ENCODE measurements at places on chromosomes 1 and 21. TPM values are rescaled to one million over a fixed set of nuclear protein-coding genes. Genes with fewer than 3 reads are reported as not detected.

- H3K27me3 ChIP-seq: peaks cover 7% of the 10 kb centered on the region
- no peaks in the 10 kb centered on the region for H3K4me1 ChIP-seq
- H3K4me3 ChIP-seq: no peak overlapping the region
- DNase-seq: no peak
- H3K27ac ChIP-seq: no peak overlapping the region
Observed at GRCh38 chr1:204885790-204886189, 15.1 kb downstream of the NFASC start.

- DNase-seq: no peak
- H3K4me1 ChIP-seq: peaks cover 6% of the 10 kb centered on the region
- H3K36me3 ChIP-seq: no peaks in the 10 kb centered on the region
- H3K27ac ChIP-seq: no peak overlapping the region
Observed at GRCh38 chr1:89990976-89991831, 3.7 kb upstream of the ZNF326 start.

DNA sequence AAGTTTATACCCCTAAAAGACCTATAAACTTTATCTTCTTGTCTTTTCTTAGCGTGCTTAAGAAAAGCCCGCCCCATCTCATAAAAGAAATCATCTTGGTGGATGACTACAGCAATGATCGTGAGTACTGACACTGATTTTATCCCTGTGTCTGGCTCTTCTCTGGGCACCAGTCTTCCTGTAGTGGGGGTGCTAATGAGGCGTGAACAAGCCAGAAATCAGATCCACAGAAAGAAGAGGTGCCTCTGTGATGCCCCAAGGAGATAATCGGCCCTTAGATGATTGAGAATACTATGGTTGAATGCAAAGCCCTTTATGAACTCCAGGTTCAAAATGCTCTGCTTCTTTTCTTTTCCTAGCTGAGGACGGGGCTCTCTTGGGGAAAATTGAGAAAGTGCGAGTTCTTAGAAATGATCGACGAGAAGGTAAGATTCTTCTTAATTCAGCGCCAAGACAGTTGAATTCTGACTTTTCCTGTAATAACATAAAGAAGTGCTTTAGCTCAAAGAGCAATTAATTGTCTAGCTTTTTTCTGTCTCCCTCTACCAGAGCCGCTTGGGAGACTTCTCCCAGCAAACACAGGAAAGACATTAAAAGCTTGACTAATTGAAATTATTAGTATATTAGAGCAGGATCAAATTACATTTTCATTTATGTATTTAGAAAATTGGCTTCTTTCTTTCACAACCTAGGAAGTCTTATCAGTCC, 169.4 kb downstream of the GALNT2 start:
- no peaks in the 10 kb centered on the region for H3K36me3 ChIP-seq
- H3K4me1 ChIP-seq: no peaks in the 10 kb centered on the region
- DNase-seq: no peak
- H3K27me3 ChIP-seq: no peaks in the 10 kb centered on the region
- no peak overlapping the region for H3K27ac ChIP-seq

The FAM151A gene
- total RNA-seq: not detected

DNA sequence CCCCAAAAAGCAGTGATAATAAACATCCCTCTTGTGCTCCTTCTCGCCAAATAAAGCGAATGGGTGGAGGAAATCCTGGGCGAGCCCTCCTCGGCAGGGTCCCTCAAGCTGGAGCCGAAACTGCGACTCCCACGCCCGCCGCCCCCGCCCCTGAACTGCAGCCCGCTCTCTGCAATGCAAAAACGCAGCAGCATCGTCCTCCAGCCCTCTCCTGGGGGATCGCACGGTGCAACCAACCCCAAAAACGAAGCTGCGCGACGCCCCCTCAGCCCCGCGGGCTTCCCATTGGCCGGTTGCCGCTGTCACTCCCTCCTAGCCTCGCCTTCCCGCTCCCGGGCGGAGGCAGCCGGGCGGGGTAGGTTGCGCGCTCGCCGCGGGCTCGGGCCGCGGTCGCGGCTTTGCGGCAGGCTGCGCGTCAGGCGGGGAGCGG, at the start of gene TMCC2:
Gene TMCC2, plus strand, starts transcription at position 363 of the 430 bp plus-strand sequence. CDS start 619 bp downstream, outside the sequence.
- peak within 1 kb of the TSS; percentile 80 for H3K4me3 ChIP-seq
- H3K27ac ChIP-seq: no peak within 1 kb of the TSS
- no peaks in the 10 kb centered on the region for H3K36me3 ChIP-seq
- H3K4me1 ChIP-seq: peaks cover 26% of the 10 kb centered on the region
- peaks cover 2% of the 10 kb centered on the region for H3K27me3 ChIP-seq

The TSACC gene
- not detected for total RNA-seq

DNA sequence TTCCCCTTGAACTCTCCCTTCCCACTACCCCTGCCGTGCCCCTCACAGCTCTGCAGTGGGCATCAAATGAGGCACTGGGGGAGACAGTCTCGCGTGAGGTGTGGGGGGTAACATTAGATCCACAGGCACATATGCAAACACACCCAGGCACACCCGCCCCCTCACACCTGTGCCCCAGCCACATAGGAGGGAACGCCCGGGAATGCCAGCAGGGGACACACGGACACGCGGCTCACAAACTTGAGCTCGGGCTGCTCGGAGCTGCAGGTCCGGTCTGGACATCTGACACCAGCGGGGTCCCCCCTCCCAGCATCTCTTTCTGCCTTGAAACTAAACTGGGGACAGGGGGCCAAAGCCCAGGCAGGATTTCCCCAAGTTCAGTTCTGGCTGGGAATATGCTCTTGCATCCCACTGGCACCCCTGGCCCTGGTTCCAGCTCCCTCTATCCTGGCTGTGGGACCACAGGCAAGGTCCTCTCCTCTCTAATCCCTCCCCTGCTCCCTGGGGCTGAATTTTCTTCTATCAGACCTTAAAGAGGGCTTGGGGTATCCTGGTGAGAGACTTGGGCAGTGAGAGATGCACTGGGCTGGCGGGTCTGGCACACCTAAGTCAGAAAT, 30.6 kb downstream of the CDCP2 start:
- H3K4me3 ChIP-seq: no peak overlapping the region
- peaks cover 27% of the 10 kb centered on the region for H3K27me3 ChIP-seq
- no peak for DNase-seq
- H3K4me1 ChIP-seq: no peaks in the 10 kb centered on the region
- H3K36me3 ChIP-seq: no peaks in the 10 kb centered on the region

The THEM5 gene
- total RNA-seq: not detected
